Aortic smooth muscle cell (primary cell): ENCODE measurements at places on chromosomes 6 and 20. TPM values are rescaled to one million over a fixed set of nuclear protein-coding genes. Genes with fewer than 3 reads are reported as not detected.

MDFI gene
- 0.19 and 0.26 TPM in 2 replicates for total RNA-seq

SUMO4 gene
- total RNA-seq: 1.3 and 1.6 TPM in 2 replicates

PAK5 gene
- not detected in 2 replicates for total RNA-seq

PREP gene
- 15.2 and 17.8 TPM in 2 replicates for total RNA-seq

OPRL1 gene
- 0.40 and 1.4 TPM in 2 replicates for total RNA-seq

RRAGD gene
- total RNA-seq: 3.2 and 5.9 TPM in 2 replicates

C20orf144 gene
- 0.12 and 0.13 TPM in 2 replicates for total RNA-seq

SEMG1 gene
- not detected in 2 replicates for total RNA-seq

HLA-DOB gene
- total RNA-seq: 0.13 TPM in 1 of 2 replicates, not detected in the other

PLEKHG1 gene
- total RNA-seq: 5.0 and 6.2 TPM in 2 replicates

BANF2 gene
- total RNA-seq: not detected in 2 replicates

ETV7 gene
- total RNA-seq: under 0.01 and 0.37 TPM in 2 replicates

MTFR2 gene
- 1.3 and 3.2 TPM in 2 replicates for total RNA-seq

TOX2 gene
- under 0.01 and 0.25 TPM in 2 replicates for total RNA-seq

TREM1 gene
- total RNA-seq: 0.19 and 0.66 TPM in 2 replicates

PAK1IP1 gene
- total RNA-seq: 17.0 and 18.6 TPM in 2 replicates

ZBP1 gene
- not detected in 2 replicates for total RNA-seq

DEFB132 gene
- total RNA-seq: not detected in 2 replicates

TFAP2C gene
- total RNA-seq: not detected in 2 replicates

CUL9 gene
- 21.3 and 23.7 TPM in 2 replicates for total RNA-seq

PPP1R3G gene
- total RNA-seq: 0.93 and 1.2 TPM in 2 replicates

KIF6 gene
- 0.13 and 0.19 TPM in 2 replicates for total RNA-seq

FNDC1 gene
- total RNA-seq: under 0.01 TPM in 1 of 2 replicates, not detected in the other

TREML2 gene
- not detected in 2 replicates for total RNA-seq

TLDC2 gene
- total RNA-seq: 0.13 and 0.19 TPM in 2 replicates

BPIFB4 gene
- total RNA-seq: not detected in 2 replicates

MYLIP gene
- total RNA-seq: 42.5 and 44.8 TPM in 2 replicates

CDYL gene
- 19.8 and 33.9 TPM in 2 replicates for total RNA-seq

BCAS1 gene
- total RNA-seq: not detected in 2 replicates

TSHZ2 gene
- 2.2 and 4.0 TPM in 2 replicates for total RNA-seq

OVOL2 gene
- total RNA-seq: not detected in 2 replicates

RSPO3 gene
- 0.06 and 0.13 TPM in 2 replicates for total RNA-seq

CCDC167 gene
- 22.1 and 23.8 TPM in 2 replicates for total RNA-seq

TXLNB gene
- 0.13 and 0.19 TPM in 2 replicates for total RNA-seq

F13A1 gene
- total RNA-seq: not detected in 2 replicates

BTN1A1 gene
- under 0.01 TPM in 1 of 2 replicates, not detected in the other for total RNA-seq
